HFF-Myc (cell line): ENCODE measurements at places on chromosomes 3 and 15.

GRCh38 chr15:44315773-44316465 is 27.4 kb downstream of the GOLM2 start:
- no peak for DNase-seq

- DNase-seq, result no peak
These were observed 4.4 kb downstream of the IL5RA start for GRCh38 chr3:3105815-3106214.

DNA sequence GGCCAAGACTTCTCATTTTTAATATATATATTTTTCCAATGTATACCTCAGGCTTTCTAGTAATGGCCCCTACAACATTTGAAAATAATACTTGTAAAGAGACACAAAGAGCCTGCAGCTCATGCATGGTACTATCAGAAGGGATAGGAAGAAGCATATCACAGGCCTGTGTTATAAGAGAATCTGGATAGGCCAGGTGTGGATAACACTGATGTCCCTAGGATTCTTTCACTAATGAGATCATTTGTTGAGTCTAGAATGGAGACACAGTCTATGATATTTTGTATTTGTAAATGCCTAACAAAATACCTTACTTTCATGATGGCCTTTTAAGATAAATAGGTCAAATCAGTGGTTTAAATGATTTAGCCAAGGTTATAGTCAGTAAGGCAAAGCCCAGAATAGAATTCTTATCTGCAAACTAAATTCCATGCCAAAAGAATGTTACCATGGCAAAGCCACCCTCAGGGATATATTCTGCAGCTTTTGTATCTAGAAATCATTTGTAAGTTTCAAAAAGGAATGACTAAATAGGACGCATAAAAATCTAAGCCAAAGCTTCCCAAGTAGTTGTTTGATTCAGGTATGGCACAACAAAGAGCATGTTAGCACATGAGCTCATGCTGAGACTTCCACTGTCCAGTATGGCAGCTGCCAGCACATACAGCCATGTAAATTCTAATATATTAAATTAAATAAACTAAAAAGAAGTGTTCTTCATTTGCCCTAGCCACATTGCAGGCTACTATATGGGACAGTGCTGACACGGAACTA is 10.0 kb downstream of the DCP1A start:
- DNase-seq, result no peak

GRCh38 chr3:158770741-158771350 is 31.0 kb upstream of the MFSD1 start:
- no peak for DNase-seq

- no peak for DNase-seq
These were observed 1.2 kb upstream of the ATRIP start for GRCh38 chr3:48445277-48445882.

DNA sequence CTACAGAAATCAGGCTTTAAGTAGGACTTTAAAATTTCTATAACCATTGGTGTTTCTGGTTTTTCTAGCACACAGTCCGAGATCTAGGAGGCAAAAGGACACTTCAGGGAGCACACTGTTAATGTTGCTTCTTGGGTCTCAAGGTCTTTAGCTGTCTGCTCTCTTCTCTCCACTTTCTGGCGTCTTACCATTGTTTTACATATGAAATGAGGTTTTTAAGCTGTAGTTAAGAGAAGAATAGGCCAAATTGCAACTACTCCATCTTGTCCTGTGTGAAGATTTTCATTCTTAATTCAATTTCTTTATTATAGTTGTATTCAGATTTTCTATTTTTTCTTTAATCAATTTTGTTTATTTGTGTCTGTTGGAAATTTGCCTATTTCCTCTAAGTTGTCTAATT is 151.4 kb downstream of the WNT7A start:
- no peak for DNase-seq

DNA sequence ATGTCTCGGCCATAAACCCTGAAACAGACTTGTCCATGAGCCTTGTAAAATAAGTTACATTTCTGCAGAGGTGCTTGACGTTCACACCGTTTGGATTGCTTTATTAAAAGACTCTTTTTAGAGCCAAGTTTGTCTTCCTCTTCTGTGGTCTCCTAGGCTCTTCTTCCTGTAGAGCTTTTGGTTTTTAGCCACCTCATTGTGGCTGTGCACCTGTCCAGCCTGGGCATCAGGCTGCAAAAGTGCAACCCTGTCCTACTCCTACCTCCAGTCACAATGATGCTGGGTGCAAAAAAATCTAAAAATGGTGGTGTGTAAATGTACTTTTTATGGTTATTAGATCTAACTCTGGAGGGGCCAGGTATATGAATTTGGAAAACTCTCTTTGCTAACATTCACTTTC is 2.8 kb upstream of the RIOX2 start:
- DNase-seq, result no peak

GRCh38 chr3:61575893-61576292 is 14.5 kb downstream of the PTPRG start:
- no peak for DNase-seq
